ENCODE measurements at places on chromosomes 3 and 15.

DNA sequence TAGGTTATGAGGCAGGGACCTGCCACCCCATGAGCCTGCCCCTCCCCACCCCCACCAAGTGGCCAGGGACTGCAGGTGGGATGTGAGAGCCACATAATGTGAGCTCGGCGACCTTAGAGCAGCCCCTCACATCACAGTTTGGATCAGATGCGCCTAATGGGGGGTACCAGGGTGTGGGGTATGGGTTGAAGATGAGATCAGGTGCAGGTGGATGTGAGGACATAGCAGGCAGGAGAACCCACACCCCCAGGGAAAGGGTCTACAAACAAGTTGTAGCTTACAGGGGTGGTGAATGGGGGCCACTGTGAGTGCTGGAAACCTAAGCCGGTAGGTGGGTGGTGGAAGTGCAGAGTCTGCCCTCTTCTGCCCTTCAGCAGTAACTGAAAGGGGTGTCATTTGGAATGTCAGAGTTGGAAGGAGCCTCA is 94.0 kb downstream of the CORO2B start:
- DNase-seq = no peak

- DNase-seq = no peak
Measured at GRCh38 chr15:31252171-31252785, 74.4 kb upstream of the KLF13 start.

DNA sequence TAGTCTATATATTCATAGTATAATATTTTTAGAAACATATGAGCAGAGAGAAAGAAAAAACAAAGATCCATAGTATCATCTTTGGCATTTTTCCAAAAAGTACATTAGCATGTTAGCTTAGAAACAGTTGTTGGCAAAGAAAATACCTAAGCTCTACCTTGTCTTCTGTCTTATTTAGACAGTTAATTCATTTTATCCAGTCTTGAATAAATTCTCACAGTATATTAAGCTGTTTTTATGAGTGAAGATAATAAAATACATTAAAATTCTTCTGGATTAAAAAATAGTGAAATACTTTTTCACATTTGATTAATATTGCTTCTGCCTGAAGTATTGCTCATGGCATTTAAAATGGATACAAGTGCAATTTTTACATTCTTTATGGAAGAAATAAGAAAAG is 145.2 kb downstream of the ZIC1 start:
- no peak for DNase-seq

GRCh38 chr3:196639483-196640296 is at the start of gene NRROS:
TSS of gene NRROS (plus strand) at chr3:196639694. CDS start at chr3:196654540, 14,846 bp downstream.
- DNase-seq = peak; percentile 88

DNA sequence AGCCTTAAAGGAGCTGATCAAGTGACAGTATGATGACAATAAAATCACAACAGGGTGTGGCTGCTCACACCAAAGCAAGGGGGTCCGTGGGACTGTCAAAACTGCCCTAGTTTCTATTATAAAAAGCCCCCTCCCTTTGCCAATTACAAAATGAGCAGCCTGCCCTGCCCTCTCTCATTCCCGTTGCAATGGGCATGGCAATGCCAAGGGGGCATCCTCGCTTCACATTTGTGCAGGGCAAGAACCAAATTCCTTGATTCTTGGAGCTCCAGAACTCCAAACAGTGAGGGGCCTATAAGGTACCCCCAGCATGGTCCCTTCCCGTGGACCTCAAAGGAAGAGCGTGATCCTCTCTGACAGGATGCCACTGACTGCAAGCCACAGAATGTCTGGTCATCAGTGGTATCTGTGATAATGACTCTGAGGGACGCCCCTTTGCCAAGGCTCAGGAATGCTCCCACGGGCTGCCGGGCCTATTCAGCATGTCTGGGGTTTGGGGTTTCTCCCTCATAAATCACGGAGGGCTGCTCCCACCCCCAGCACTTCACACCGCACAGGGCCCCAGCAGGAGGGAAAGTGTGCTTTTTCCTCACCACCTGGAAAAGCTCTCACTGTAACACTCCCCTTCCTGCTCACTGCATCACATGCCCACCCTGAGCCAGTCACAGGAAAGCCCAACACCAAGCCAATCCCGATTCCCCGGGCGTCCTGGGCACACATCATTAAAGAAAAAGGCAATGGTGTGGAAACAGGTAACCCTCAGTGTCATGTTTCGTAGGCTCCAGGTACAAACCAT is 105.1 kb upstream of the TRPM1 start:
- DNase-seq = no peak

GRCh38 chr3:160098926-160099626 is 110.4 kb downstream of the IL12A start:
- no peak for DNase-seq

- peak; percentile 23 for DNase-seq
Measured at GRCh38 chr15:32959077-32959476, 235.4 kb downstream of the FMN1 start.

- no peak for DNase-seq
Measured at GRCh38 chr15:86877171-86877631, 797.5 kb downstream of the AGBL1 start.
